ENCODE measurements at places on chromosomes 7 and 10.

GRCh38 chr7:8817448-8818036 lies 384.1 kb downstream of the NXPH1 start:
- DNase-seq, result no peak

DNA sequence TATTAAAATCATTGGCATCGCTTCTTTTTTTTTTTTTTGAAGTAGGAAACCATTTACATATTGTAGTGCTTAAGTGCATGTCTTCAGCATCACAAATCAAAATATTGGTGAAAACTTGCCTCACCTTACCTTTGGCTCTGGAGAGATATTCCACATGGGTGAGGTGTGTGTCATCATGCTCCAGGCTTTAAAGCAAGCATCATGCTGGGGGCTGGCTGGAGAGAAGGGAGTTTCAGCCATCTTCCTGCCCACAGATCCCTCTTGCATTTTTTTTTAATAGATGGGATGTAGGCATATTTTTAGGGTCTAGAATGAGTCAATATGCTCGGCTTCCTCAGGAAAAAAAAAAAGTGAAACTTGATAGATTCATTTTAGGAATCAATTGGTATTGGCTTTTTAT lies 2.3 kb upstream of the INSYN2A start:
- DNase-seq, result no peak

GRCh38 chr7:157219154-157219553 lies 80.4 kb downstream of the UBE3C start:
- no peak for DNase-seq

DNA sequence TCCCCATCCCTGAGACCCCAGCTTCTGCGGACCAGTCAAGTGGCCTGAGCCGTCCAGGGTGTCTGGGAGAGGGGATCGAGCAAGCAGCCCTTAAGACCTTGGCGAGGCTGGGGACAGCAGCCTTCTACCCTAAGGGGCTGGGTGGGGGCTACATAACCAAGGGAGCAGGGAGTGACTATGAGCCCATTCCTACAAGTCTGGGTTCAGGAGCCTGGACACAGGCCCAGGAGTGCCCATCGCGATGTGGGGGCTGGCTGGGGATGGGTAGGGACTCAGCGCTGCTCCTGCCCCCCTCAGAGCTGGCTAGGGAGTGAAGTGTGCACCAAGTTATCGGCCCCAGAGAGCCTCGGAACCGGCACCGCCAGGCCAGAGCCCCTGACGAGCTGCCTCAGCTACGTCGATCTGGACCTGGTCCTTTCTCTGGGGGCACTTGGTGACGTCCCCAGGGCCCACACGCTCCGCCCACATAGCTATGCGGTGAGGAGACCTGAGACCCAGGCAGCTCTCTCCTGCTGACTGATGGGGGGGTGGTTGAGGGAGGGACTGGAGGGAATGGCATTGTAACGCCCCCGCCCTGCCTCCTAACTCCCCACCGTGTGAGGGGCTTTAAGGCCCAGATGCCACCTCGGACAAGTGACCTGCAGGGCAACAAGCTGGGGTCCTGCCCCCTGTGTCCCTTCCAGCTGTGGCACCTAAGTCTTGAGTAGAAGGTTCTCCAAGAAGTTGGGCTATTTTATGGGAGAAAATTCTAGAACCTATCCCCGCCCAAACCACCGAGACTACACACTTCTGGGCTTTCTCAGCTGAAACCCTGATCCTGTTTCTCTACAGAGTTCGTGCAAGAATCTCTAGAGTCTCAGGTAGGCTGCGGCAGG lies 2.5 kb downstream of the SAP25 start:
- DNase-seq, result no peak

DNA sequence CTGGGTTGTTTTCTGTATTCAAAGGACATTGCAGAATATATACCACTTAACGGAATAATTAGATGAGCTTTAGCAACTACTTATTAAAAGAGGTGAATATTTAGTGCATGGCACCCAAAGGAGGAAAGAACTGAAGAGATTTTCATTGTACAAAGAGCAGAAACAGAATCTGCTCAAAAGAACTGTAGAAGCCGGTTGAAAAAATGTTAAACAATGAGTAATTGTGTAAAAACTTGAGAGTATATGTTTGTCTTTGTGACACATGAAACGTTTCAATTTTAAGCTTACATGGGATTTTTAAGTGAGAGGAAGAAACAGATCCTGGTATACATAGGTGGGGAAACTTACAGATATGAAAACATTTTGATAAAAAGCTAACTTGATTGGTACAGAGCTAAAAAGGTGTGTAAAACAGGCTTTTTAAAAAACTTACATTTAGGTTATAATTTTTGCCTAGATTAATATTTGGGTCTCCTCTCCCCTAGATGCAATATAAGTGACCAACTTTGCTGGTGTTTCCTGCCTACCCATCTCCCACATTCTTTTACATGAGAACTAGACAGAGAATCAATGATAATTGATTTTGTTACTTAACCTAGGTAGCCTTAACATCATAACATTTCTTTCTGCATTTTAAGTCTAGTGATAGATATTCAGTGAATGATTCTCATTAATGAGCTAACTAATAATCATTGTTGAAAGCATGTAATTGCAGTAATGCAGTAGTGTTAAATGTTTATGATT lies 6.8 kb downstream of the ARL5B start:
- no peak for DNase-seq

DNA sequence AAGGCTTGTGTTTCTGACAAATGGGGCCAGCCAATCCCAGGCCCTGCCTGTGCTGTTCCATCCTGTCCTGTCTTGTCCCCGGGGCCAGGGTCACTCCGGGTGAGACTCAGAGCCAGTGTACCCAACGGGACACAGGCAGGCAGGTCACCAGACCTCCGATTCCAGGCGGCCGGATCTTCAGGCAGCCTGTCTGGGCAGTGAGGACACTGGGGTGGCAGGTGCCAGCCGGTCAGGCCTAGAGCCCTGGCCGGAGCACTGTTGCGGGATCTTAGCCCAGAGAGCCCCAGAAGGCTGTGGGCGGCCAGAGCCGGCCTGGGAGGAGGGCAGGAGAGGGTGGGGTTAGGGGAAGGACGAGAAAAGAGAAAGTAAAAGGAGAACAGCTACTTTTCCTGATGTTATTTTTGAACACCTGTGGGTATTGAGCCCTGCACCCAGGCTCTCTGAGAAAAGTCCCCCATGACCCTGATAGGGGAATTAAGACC lies 134.3 kb upstream of the TNRC18 start:
- DNase-seq, result no peak

- no peak for DNase-seq
These were observed 295.6 kb downstream of the FGFR2 start for GRCh38 chr10:121302541-121303180.

DNA sequence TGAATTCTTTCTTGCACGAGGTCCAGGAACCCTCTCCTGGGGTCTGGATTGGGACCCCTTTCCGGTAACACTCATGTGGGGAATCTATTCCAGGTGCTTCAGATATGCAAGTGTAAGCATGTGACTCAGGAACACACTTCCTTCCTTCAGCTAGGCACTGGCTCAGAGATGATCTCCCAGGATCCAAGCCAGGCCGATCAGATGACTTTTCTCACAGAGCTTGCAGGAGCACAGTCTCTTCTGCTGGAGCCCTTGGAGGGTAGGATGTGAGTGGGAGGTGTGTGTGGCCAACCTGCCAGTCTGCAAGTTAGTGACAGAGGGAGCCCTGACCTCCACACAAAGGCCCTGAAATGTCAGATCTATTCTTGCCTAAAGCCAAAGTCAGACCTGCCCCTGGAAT lies 108.3 kb downstream of the CPXM2 start:
- DNase-seq, result no peak

GRCh38 chr10:121753726-121754476 lies 155.7 kb upstream of the FGFR2 start:
- DNase-seq, result no peak

DNA sequence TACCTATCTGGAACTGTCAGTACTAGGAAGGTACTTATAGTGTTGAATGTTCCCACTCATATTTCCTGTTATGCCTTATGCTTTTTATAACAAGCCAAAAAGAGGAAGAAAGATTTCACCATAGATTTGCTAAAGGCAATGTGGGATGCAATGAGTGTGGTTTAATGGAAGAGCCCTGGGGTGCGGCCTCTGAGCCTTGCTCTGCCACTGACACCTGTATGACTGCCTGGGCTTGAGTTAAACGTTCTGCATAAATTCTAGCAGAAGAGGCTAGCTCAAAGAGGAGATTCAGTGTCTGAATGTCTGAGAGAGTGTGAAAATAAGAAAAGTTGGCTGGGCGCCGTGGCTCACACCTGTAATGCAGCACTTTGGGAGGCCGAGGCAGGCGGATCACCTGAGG lies 143.8 kb downstream of the TPST1 start:
- no peak for DNase-seq

- DNase-seq, result no peak
These were observed 34.6 kb downstream of the ADGRA1 start for GRCh38 chr10:133122171-133122935.

- no peak for DNase-seq
These were observed 91.6 kb downstream of the RNF32 start for GRCh38 chr7:156732091-156732625.

- DNase-seq, result no peak
These were observed 115.4 kb downstream of the ZMIZ1 start for GRCh38 chr10:79184145-79184625.

DNA sequence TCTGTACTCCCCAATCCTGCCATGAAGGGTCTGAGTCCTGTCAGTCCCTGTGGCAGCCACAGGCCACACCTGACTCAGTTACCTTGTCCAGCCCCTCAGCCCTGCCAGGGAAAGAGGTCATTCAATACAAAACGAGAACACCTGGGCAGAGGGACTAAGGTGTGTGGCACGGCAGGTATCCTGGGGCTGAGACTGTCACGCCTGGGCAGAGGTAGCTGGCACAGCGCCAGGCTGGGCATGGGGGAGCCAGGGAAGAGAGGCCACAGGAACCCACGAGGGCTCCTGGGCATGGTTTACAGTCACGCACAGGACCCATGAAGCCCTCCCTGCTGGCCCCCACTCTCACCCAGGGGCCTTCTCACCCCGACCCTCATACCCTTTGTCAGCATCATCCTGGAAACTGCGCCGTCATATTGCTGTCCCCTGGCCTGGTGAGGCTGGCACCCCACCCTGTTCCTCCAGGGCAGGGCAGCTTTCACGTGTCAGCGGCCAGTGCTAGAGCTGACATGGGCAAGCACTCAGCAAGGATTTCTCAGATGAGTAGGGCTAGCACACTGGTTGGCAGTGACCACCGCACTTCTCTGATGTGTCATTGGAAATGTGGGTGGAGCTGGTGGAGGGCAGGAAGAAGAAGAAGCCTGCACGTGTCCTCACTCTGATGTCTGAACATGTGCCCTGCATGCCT lies 42.7 kb downstream of the LRRC18 start:
- DNase-seq, result no peak

DNA sequence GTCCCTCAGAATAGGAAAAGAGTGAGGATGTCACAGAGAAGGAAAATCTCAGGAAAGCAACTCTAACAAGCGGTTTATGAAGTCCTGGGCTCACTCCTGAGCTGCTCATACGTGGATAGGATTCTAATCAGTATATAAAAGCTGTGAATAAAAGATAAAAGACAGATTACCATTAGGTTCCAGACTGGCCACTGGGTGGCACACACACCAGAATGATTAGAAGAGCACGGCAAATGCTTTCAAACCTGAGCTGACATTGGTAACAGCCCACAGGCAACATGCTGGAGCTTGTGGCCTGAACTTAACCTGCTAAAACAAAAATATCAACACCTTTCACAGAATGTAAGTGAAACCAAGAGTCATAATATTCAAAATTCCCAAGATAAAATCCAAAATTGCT lies 370.8 kb downstream of the GRID1 start:
- DNase-seq, result no peak

DNA sequence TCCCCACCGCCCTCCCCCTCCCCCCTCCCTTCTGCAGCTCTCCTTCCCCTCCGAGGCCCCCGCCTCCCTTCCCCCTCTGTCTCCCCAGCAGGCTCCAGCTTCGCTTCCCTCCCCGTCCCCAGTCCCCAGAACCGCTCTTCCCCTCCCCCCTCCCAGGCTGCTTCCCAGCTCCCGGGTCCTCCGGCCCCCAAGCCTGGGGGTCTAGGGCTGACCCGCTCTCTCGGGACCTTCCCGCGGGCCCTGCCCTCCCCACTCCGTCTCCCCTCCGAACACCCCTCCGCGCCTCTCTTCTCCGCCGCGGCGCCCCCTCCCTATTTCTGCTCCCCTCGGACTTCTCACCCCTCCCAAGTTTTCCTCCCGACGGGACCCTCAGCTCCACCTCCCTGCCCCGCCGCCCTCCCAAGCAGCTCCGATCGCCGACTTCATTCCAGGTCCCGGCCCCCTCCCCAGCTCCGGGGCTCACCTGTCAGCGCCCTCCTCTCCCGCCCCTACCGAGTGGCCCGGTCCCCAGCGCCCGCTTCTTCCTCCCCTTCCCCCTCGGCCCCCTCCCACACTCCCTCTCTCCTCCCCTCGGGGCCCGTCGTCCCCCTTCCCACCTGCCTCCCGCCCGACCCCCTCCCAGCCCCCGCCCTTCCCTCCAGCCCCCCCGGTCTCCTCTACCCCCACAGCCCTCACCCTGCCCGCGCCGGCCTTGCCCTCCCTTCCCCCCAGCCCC lies 990 bp downstream of the ZNF467 start:
- no peak for DNase-seq

- no peak for DNase-seq
These were observed 1.5 kb downstream of the PON1 start for GRCh38 chr7:95322854-95323253.

- no peak for DNase-seq
These were observed 11.5 kb downstream of the SGPL1 start for GRCh38 chr10:70827086-70827757.

DNA sequence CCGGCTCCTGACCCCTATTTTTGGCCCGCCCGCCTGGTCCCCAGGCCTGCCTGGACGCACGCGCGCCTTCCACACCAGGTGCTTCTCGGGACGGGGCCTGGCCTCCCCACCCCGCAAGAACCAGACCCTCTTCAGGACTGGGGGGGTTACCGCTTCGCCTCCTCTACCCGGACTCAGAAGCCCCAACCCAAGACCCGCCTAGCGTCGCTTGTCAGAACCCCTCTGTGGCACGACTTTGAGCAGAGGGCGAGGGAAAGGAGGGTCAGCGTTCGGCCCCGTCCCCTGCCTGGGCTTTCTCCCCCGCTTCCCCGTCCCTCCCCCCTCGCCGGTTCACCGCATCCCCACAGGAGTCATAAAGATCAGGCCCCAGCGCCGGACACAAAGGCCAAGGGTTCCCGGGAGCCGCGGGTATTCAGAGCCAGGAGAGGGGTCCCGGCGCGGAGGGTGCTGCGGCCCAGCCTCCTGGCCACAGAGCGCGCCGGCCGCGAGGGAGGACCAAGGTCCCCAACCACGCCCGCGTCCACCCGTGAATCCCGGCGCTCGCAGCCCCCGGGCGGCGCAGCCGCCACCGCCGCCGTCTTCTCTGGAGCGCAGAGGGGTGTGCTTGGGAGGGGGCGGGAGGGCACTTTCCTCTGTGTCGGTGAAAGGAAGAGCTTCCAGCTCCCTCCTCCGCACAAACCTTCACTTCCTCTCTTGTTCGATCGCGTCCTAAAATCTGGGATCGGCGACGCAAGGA lies 351.9 kb downstream of the DNAJB6 start:
- DNase-seq, result no peak

GRCh38 chr7:107700570-107700969 lies 39.9 kb downstream of the SLC26A4 start:
- DNase-seq, result no peak

Measured in stimulated activated CD4-positive, alpha-beta T cell treated with anti-CD3 and anti-CD28 coated beads, Interleukin-1b, Interleukin-23, amount 100 ng/mL, for 1 hour (primary cell).